Stimulated activated CD4-positive, alpha-beta T cell treated with anti-CD3 and anti-CD28 coated beads, TNF-alpha, amount 100 ng/mL, for 4 hours (primary cell): ENCODE measurements at places on chromosomes 2 and 18.

- no peak for DNase-seq
These were observed 327.6 kb downstream of the NCKAP5 start for GRCh38 chr2:133240491-133241223.

- no peak for DNase-seq
These were observed 41.4 kb downstream of the STEAP3 start for GRCh38 chr2:119264781-119265692.

DNA sequence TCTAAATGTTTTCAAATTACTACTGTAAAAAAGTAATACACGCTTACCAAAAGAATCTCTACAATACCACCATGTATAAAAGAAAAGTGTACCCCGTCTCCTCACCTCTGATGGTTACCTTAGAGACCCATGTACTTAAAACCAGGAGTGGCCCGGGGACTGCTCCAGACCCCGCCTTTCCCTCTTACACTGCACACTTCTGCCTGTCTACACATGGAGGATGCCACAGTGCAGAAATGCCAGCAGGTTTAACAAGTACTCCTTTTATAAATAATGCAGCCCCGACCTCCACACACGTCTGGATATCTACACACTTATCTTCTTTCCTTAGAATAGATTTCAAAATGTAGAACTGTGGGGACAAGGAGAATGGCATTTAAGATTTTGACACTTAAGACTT, 5.3 kb downstream of the HDAC4 start:
- DNase-seq: no peak

DNA sequence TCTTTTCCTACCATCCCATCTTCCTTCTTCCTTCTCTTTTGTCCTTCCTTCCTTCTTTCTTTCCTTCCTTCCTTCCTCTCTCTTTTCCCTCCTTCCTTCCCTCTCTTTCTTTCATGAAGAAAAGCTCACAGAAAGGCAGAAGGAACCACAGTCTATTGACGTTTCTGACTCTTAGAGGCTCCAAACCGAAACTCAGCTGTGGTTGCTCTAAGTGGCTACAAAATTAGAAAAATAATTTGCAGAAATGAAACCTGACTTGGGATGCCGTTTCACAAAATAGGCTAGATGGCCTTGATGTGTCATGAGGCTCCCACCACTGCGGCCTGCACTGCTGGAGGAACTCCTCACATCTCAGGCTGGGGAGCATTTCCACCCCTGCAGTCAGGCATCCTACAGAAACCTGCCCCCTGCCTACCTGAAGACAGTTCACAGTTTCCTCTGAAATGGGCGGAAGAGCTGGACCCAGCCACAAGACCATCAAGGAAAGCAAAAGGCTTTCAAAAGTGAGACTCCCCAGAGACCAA, 165.6 kb downstream of the SMAD7 start:
- DNase-seq: no peak

DNA sequence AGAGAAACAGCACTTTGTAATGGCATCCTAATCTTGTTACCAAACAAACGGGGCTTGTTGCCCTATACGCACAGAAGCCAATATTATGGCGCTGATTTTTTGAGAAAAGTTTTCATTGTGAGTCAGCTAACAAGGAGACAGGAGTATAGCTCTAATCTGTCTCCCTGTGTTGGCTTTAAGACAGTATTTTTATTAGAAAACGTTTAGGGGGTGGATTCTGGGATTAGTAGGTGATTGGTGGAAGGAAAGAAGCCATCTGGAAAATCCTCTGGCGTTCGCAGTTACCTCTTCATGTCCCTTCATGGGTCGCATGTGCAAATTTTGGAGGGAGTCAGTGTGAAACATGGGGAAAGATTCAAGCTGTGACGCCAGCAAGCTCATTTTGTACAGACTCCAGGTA, 698 bp upstream of the TMEM237 start:
- no peak for DNase-seq

GRCh38 chr18:78457731-78458130, 521.9 kb upstream of the SALL3 start:
- no peak for DNase-seq

DNA sequence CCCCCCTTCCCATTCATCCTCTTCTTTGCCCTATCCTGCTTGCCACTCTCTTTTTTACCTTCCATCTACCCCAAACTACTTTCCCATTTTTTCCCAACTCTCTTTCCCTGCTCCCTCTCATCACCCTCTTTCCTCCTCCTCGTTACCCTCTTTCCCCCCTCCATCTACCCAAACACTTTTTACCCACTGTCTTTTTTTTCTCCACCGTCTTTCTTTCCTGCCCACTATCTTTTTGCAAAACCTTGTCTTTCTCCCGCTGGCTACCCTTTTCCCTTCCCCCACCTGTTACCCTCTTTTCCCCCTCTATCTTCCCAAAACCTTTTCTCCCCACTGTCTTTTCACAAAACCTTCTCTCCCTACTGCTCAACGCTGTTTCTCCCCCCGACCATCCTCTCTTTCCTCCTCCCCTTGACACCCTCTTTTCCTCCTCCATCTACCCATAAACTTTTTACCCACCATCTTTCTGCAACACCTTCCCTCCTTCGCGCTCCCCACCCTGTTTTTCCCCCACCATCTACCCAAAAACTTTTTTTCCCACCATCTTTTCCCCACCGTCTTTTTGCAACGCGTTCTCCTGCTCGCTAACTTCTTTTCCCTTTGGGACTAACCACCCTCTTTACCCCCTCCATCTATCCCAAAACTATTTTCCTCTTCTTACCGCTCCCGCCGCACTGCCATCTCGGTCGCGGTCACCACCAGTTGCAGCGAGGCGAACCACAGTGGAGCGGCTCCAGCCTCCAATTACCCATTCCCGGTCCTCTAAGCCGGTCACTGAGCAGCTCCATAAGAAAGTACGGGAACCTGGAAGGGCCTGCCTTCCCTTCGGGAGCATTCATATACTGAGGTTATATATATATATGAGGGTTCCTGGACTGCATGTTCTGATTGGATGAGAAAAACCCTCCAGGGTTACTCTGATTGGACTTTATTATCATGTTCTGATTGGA, 15.0 kb downstream of the CCDC74A start:
- no peak for DNase-seq

DNA sequence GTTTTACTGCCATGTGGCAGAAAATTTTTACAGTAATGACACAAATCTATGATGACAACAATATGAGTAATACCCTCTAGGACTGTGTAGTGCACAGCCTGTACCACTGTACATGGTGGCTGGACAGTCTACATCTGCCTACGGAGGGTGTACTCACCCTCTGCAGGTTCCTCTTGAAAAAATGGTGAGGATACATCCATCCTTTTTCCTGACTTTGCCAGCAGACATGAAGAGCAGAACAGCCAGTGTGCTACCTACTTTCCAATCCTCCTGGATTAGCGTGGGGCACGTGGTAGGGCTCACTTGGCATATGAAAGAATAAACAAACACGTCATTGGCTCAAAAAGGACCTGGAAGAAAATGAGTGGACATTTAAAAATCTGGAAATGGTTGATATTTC, 62.6 kb downstream of the TRPM8 start:
- DNase-seq: no peak

GRCh38 chr2:25977768-25978167, 4.5 kb downstream of the KIF3C start:
- no peak for DNase-seq

DNA sequence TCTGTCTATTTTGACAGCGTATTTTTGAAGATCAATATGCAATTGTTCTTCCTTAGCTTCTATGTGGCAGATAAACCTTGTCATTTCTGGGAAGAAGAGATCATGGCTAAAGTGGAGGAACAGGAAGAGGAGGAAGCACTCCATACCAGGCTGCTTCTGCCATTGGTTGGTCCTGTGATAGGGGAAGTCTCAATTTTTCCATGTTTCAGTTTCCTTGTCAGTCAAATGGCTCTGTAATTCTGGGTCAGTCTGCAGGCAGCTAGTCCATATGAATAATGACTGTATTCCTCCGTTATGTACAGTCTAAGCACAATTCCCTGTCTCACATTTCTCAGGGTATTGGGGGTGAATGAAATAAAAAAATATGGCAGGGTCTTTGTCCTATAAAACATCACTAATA, 277.6 kb upstream of the CXCR4 start:
- no peak for DNase-seq

- no peak for DNase-seq
These were observed 23.2 kb downstream of the MAP4K4 start for GRCh38 chr2:101720732-101721131.

DNA sequence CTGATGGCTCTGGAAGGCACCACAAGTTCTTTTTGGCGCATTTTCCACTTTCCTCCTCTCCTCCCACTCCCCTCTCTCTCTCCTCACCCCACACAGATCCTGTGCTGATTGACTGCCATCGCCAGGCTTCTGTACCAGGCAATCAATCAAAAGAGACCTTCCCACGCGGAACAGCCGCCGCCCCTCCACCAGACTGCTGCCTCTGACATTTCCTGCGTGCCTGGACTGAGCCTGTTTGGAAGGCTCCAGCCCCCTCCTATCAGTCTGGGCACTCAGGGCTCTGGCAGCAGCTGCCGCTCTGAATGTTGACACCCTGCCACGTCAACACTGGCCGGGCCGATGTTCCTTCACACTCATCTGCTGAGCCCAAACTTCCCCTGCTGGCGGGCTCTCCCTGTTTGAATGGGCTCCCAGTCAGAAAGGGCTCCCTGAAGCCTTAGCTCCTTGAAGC, 467.7 kb downstream of the EPHA4 start:
- no peak for DNase-seq

DNA sequence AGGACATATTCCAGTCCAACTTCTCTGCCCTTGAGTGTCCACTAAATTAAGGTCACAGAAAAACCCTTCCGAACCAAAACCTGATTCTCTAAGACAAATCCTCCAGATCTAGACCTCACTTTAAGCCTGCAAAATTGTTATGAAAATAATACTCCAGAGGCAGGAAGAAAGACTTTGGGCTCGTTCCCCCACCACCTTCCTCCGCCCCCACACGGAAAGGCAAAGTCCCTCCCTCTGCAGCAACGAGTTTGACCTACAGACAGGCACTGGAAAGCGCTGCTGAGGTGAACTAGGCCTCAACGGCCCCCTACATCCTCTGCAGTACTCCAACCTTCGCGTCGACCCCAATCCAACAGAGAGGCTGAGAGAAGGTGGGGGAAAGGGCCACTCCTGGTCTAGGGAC, 808 bp downstream of the ATP5MC3 start:
- DNase-seq: no peak

GRCh38 chr18:10202845-10203321, 251.6 kb upstream of the APCDD1 start:
- no peak for DNase-seq

DNA sequence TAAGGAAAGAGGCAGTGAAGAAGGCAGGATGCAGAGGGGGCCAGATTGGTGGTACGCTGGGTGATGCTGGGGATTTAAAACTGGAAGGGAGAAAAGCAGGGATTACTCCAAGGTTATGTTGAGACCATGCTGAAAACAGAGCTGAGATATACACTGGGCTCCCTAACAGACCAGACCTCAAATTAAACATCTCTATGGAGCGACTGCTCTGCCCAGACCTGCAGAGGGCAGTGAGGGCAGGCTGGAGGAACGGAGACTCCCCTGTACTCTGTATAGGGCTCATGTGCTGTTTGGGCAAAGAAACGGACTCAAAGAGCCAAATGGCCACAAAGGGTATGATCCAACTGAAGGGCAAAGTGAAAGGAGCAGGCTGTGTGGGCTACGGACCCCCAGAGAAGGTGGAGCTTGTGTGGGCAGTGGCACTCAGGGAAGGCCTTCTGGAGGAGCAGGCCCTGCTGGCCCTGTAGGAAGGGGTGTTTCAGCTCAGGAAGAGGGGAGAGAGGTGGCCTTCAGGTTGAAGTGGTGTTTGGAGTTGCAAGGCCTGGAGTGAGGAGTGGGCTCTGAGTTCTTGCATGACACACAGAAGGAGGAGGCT, 4.8 kb upstream of the CELF4 start:
- DNase-seq: no peak

DNA sequence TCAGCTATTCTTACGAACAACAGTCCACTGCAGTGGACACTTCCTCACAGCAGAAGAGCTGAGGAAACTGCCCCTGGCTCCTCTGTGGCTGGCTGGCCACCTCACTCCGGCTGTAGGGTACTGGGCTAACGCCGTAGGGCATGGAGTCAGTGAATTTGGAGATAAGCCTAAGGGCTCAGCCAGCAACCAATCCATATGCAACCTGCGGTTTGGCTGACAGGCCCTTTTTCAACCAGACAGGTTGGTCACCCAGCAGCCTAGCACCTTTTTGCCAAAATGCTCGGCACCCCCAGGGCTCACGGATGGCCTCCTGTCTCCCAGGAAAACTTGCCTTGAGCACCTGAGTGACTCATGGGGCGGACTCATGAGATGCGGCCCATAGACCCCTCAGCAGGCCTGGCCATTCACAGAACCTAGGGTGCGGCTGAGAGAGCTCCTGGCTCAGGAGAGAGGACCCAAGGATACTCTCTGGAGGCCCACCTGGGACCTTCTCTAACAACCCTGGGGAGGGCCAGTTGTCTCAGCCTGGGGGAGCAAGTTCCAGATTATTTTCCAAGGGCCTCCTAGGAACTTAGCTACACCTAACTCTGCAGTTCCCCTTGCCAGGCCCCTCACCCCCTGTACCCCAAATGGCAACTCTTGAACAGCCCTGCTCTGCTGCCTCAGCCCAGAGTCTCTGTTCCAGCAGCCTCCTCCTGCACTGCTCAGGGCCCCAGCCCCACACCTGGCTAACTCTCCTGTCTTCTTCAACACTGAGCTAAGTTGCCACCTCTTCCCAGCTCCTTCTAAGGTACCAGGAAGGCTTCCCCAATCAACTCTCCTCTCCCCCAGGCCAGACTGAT, 252.1 kb downstream of the CYP26B1 start:
- DNase-seq: no peak

- DNase-seq: no peak
These were observed 2.6 kb upstream of the BMPR2 start for GRCh38 chr2:202373490-202373889.

DNA sequence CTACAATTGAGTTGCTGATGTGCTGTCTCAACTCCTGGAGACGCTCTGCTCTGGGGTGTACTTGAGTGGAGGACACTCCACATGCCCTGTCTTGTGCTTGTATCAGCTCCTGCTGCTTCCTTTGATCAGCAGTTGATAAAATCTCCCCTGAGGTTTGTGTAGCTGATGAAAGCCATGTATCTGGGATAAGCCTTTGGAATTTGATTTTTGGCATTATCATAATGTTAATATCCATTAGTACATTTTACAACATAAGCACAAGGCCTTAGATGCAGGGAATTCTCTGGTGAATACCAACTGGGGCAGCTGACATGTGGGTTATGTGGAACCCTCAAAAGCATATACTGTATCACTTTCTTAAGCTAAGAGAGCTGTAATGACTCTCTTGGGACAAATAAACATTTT, 222.7 kb upstream of the ITGA4 start:
- DNase-seq: no peak

DNA sequence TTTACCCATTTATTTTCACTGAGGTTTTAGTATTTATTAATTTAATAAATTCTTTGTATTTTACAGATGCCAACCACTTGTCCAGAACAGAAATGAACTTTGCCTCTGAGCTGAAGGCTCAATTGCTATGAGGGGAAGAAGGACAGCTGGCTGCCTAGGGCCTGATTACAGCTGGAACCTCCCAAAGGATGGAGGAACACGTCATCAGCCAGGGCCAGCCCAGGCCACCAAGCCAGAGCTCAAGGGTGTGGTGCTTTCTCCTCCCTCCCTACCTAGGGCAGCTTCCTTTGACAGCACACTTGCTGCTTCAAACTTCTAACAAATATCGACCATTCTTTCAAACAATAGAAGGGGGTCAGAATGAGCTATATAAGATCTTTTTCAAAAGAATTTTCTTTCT, 19.7 kb upstream of the RIOK3 start:
- no peak for DNase-seq

- DNase-seq: no peak
These were observed 74.0 kb upstream of the SESTD1 start for GRCh38 chr2:179338681-179339080.
